ENCODE measurements at places on chromosomes 7 and 10. TPM values are rescaled to one million over a fixed set of nuclear protein-coding genes. Genes with fewer than 3 reads are reported as not detected.
A peak's percentile ranks its signal among the peaks of the same experiment; 100 is the strongest.

The OR2A42 gene
- not detected for total RNA-seq

The COL26A1 gene
- 25.8 TPM for total RNA-seq

The STAG3 gene
- total RNA-seq: 1.7 TPM

The PON3 gene
- 1.2 TPM for total RNA-seq

The LFNG gene
- 38.1 TPM for total RNA-seq

The HECW1 gene
- total RNA-seq: 0.77 TPM

GRCh38 chr7:137574812-137575211 is 231.3 kb upstream of the PTN start:
- H3K4me1 ChIP-seq: no peaks in the 10 kb centered on the region
- no peaks in the 10 kb centered on the region for H3K27me3 ChIP-seq
- DNase-seq: no peak
- H3K4me3 ChIP-seq: no peak overlapping the region
- no peaks in the 10 kb centered on the region for H3K36me3 ChIP-seq
- H3K27ac ChIP-seq: no peak overlapping the region

GRCh38 chr7:11120675-11121220 is 147.1 kb downstream of the PHF14 start:
- no peak for DNase-seq
- no peaks in the 10 kb centered on the region for H3K36me3 ChIP-seq
- H3K27me3 ChIP-seq: no peaks in the 10 kb centered on the region
- no peaks in the 10 kb centered on the region for H3K4me1 ChIP-seq
- H3K4me3 ChIP-seq: no peak overlapping the region
- no peak overlapping the region for H3K27ac ChIP-seq

DNA sequence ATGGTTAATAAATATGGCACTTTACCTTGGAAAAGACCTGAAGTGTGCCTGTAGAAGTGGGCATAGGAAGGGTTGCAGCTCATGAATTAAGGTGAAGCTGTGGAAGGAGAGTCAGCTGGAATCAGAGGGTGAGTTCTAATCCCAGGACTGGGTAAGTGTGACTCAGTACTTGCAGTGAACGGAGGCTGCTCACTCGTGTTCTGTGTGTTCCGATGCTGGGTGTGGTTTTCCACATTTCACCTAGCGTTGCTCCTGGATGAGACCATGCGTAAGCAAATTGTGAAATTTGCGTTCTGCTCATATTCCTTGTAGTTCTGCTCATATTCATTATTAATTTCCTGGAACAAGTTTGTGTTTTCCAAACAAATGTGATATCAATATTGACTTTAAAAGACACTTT is 22.4 kb upstream of the TMEM236 start:
- DNase-seq: no peak
- H3K4me1 ChIP-seq: no peaks in the 10 kb centered on the region
- no peak overlapping the region for H3K4me3 ChIP-seq
- H3K27ac ChIP-seq: no peak overlapping the region

DNA sequence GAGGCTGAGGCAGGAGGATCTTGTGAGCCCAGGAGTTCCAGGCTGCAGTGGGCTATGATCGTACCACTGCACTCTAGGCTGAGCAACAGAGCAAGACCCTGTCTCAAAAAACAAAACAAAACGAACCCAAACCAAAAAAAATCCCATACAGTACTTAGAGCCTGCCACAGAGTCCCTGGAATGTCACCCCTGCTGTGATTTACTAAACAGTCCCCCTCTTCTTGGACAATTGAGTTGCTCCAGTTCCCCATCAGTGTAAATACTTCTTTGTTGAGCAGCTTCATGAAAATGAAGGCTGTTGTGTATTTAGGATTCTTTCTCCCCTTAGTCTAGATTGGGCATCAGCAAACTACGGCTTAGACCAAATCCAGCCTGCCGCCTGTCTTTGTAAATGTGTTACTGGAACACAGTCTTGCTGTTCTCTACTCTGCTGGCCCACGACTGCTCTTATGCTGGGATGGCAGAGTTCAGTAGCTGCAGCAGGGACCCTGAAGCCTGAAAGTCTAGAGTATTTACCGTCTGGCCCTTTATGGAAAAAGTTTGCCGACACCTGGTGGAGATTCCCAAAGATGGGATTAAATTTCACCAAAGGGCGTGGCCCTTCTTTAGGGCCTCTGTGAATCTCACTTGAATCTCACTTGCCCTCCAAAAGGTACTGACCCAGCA is 57.8 kb downstream of the PALD1 start:
- no peak for DNase-seq
- no peaks in the 10 kb centered on the region for H3K27me3 ChIP-seq
- H3K27ac ChIP-seq: no peak overlapping the region
- no peaks in the 10 kb centered on the region for H3K36me3 ChIP-seq
- no peaks in the 10 kb centered on the region for H3K4me1 ChIP-seq

DNA sequence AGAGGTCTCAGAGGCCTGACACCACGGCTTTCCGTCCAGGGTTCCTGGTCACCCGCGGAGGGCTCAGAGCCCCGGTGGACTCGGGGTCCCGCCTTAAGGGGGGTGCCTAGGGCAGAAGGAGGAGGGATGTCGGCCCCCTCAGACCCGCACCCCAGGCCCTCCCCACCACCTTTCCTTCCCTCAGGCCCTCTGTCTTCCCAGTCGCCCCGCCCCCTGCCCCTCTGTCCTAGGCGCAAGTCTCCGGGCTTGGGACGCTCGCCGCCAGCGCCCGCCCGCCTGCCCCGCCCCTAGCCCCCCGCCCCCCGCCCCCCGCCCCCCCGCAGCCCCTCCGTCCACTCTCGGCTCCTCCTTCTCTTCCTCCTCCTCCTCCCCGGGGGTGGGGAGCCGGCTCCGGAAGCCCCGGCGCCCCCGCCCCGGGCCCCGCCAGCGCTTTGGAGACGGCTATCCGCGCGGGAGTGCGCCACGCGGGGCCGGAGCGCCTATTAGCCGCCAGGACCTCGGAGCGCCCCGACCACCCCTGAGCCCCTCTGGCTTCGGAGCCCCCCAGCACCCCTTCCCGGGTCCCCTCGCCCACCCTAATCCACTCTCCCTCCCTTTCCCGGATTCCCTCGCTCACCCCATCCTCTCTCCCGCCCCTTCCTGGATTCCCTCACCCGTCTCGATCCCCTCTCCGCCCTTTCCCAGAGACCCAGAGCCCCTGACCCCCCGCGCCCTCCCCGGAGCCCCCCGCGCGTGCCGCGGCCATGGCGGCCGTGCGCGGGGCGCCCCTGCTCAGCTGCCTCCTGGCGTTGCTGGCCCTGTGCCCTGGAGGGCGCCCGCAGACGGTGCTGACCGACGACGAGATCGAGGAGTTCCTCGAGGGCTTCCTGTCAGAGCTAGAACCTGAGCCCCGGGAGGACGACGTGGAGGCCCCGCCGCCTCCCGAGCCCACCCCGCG is at the start of gene AEBP1:
TSS of gene AEBP1 (plus strand) at position 423 of the 937 bp plus-strand sequence. CDS start at position 744, 321 bp downstream.
- no peak within 1 kb of the TSS for H3K4me3 ChIP-seq
- H3K4me1 ChIP-seq: peaks cover 12% of the 10 kb centered on the region
- no peak for DNase-seq
- H3K36me3 ChIP-seq: no peaks in the 10 kb centered on the region
- no peak within 1 kb of the TSS for H3K27ac ChIP-seq

DNA sequence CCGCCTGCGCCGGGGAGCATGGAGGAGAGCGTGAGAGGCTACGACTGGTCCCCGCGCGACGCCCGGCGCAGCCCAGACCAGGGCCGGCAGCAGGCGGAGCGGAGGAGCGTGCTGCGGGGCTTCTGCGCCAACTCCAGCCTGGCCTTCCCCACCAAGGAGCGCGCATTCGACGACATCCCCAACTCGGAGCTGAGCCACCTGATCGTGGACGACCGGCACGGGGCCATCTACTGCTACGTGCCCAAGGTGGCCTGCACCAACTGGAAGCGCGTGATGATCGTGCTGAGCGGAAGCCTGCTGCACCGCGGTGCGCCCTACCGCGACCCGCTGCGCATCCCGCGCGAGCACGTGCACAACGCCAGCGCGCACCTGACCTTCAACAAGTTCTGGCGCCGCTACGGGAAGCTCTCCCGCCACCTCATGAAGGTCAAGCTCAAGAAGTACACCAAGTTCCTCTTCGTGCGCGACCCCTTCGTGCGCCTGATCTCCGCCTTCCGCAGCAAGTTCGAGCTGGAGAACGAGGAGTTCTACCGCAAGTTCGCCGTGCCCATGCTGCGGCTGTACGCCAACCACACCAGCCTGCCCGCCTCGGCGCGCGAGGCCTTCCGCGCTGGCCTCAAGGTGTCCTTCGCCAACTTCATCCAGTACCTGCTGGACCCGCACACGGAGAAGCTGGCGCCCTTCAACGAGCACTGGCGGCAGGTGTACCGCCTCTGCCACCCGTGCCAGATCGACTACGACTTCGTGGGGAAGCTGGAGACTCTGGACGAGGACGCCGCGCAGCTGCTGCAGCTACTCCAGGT is 29.7 kb downstream of the CHST12 start:
- H3K4me1 ChIP-seq: no peaks in the 10 kb centered on the region
- no peaks in the 10 kb centered on the region for H3K27me3 ChIP-seq
- no peak for DNase-seq
- H3K27ac ChIP-seq: no peak overlapping the region
- no peak overlapping the region for H3K4me3 ChIP-seq

DNA sequence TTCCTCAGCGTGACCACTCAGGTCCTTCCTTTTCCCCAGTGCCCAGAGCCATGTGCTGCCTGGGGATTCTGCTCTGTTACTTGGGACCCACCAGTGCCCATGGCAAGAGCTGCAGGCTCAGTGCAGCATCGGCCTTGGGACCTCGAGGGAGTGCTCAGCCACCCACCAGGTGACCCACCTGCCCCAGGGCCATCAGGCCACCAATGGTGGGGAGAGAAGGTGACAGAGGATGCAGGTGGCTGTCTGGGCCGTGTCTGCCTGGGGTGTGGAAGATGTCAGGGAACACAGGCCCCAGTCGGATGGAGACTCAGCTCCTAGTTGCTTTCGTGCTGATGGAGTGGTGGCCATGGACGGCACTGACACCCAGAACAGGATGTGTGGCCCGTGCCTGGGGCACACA is 104.7 kb upstream of the FAM20C start:
- no peaks in the 10 kb centered on the region for H3K4me1 ChIP-seq
- DNase-seq: no peak
- H3K4me3 ChIP-seq: no peak overlapping the region
- H3K27ac ChIP-seq: no peak overlapping the region

DNA sequence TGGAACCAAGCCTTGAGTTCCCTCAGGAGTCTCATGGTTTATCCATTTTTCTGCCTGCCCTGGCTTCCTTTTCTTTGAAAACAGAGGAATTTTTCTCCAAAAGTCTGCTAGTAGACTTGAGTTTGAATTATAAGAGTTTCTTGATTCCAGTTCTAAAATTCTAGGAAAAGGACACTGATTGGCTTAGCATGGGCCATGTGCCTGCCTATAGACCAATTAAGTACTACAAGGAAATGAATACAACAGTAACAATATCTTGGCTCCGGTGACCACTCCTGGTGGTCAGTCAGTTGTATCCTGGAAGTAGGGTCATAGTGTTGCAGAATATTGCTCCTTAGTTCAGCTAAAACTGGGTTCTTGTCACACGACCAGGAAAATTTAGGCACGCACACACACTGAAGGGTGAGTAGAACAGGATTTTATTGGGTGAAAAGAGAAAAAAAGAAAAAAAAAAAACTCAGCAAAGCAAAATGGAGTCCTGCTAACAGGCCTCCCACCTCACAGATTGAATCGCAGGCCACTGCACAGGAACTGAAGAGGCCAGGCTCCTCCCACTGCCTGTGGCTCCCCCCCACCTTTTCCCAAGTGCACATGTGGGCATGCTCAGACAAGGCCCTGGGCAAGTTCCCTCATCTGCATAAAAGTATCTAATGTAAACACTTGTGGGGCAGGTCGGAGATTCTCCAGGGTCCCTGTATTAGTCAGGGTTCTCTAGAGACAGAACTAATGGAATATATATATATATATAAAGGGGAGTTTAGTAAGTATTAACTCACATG is 155.1 kb downstream of the LYZL1 start:
- no peaks in the 10 kb centered on the region for H3K27me3 ChIP-seq
- DNase-seq: no peak
- H3K27ac ChIP-seq: no peak overlapping the region
- no peak overlapping the region for H3K4me3 ChIP-seq

DNA sequence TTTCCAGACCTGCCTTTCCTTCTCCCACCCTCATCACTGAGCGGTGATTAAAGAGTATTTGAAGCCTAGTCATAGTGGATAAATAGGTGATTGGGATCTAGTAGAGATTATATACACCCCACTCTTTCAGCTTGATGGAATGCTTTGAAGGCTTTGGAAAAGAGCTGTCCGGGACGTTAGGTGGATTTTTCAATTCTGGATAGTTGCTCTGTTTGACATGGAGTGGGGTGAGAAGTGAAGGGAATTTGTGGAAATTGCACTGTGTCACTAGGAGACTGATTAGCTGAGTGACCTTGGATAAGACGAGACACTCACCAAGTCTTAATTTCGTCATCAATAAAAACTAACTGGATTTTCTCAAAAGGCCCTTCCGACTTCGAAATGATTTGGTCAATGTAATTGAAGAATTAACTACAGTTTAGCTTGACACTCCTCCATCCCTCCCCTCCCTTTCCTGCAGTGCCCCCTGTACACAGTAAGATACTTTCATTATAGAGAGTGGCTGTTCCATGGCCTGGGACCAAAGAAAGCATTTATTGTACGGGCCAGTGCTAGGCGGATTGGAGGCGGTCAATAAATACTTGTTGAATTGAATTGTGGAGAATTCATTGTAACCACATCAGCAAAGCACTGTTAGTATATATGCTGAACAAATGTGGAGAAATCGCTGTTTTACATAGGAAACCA is 962 bp downstream of the ZKSCAN1 start:
- peak overlapping the region; percentile 94 for H3K27ac ChIP-seq
- no peaks in the 10 kb centered on the region for H3K36me3 ChIP-seq
- peaks cover 22% of the 10 kb centered on the region for H3K4me1 ChIP-seq
- no peak for DNase-seq
- H3K4me3 ChIP-seq: peak overlapping the region; percentile 92

DNA sequence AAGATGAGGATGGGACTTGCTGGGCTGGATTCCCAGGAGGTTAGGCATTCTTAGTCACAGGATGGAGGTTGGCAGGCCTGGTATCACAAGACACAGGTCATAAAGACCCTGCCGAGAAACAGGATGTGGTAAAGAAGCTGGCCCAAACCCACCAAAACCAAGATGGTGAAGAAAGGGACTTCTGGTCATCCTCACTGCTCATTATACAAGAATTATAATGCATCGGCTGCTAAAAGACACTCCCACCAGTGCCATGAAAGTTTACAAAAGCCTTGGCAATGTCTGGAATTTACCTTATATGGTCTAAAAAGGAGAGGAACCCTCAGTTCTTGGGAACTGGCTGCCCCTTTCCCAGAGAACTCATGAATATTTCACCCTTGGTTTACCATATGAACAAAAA is 345.5 kb upstream of the POM121L12 start:
- DNase-seq: no peak
- no peaks in the 10 kb centered on the region for H3K27me3 ChIP-seq

- no peaks in the 10 kb centered on the region for H3K27me3 ChIP-seq
- no peaks in the 10 kb centered on the region for H3K4me1 ChIP-seq
- no peak for DNase-seq
- H3K36me3 ChIP-seq: no peaks in the 10 kb centered on the region
- no peak overlapping the region for H3K4me3 ChIP-seq
These were observed 24.5 kb downstream of the LRRC4 start for GRCh38 chr7:128006550-128007302.

Measured in Panc1 (cell line).